A673 (cell line): ENCODE measurements at places on chromosomes 2 and 18. TPM values are rescaled to one million over a fixed set of nuclear protein-coding genes. Genes with fewer than 3 reads are reported as not detected.

DNA sequence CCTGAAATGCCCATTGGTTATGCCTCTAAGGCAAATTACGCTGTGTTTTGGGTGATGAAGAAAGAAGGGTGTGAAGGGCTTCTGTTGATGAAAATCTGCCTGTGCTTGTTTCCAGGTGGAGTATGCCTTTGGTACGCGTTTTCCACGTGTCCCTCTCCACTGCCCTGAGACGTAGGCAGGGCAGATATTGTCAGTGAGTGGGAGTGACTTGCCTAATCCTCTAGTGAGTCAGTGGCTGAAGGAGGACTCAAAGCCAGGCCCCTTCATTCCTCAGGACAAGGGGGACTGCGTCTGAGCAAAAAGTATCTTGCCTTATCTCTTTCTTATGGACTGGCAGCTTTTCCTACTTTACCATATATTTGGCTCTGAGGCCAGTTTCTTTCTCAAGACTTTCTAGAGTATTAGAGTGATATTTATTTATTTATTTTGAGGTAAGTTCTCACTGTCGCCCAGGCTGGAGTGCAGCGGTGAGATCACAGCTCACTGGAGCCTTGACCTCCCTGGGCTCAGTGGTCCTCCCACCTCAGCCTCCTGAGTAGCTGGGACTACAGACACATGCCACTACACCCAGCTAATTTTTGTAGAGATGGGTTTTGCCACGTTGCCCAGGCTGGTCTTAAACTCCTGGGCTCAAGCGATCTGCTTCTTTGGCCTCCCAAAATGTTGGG, 10.2 kb downstream of the RALB start:
- H3K36me3 ChIP-seq, result no peaks in the 10 kb centered on the region
- no peaks in the 10 kb centered on the region for H3K27me3 ChIP-seq
- no peak overlapping the region for H3K27ac ChIP-seq
- no peak for DNase-seq

- H3K4me3 ChIP-seq, result no peak overlapping the region
- peaks cover 76% of the 10 kb centered on the region for H3K36me3 ChIP-seq
- DNase-seq, result no peak
- H3K27ac ChIP-seq, result no peak overlapping the region
Measured at GRCh38 chr2:196914867-196915460, 11.5 kb downstream of the PGAP1 start.

DNA sequence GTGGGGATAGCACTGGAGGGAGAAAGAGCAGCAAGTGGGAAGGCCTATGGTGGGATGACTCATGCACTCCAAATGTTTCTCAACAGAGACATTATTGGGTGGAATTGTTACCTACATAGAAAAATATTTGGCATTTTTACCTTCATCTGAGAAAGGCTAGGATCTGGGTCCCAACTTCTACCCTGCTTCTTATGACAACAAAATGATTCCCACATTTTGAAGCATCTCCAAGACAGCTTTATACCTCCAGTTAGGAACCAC, 908.9 kb upstream of the GYPC start:
- H3K4me1 ChIP-seq, result no peaks in the 10 kb centered on the region
- DNase-seq, result no peak
- no peaks in the 10 kb centered on the region for H3K27me3 ChIP-seq
- H3K27ac ChIP-seq, result no peak overlapping the region
- no peaks in the 10 kb centered on the region for H3K36me3 ChIP-seq

GRCh38 chr18:46264255-46264654, 160.1 kb downstream of the HAUS1 start:
- H3K4me3 ChIP-seq, result no peak overlapping the region
- peak overlapping the region; percentile 90 for H3K27ac ChIP-seq
- H3K36me3 ChIP-seq, result peaks cover 4% of the 10 kb centered on the region
- H3K27me3 ChIP-seq, result no peaks in the 10 kb centered on the region
- H3K4me1 ChIP-seq, result peaks cover 46% of the 10 kb centered on the region

DNA sequence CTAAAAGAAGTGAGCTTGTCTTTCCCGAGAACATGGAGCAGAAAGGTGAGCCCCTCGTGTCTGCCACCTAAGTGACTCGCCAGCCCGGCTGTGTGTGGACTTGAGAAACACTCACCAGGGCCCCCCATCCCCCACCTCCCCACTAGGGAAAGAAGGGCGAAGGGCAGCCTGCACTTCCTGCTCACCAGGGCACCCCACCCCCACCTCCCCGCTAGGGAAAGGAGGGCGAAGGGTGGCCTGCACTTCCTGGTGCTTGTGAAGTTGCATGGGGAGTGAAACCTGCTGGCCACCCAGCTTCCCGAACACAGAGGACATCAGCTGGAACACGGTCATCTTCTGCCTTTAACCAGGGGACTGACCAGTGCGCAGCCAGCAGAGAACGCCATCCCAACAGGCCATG, 402.7 kb upstream of the SALL3 start:
- no peaks in the 10 kb centered on the region for H3K27me3 ChIP-seq
- no peaks in the 10 kb centered on the region for H3K36me3 ChIP-seq
- no peak overlapping the region for H3K4me3 ChIP-seq
- no peak for DNase-seq
- no peaks in the 10 kb centered on the region for H3K4me1 ChIP-seq
- H3K27ac ChIP-seq, result no peak overlapping the region

GRCh38 chr2:165665614-165666013, 128.4 kb downstream of the GALNT3 start:
- no peak overlapping the region for H3K4me3 ChIP-seq
- H3K27ac ChIP-seq, result no peak overlapping the region
- H3K27me3 ChIP-seq, result no peaks in the 10 kb centered on the region
- no peak for DNase-seq

- peaks cover 20% of the 10 kb centered on the region for H3K4me1 ChIP-seq
- H3K36me3 ChIP-seq, result peaks cover 9% of the 10 kb centered on the region
- H3K27me3 ChIP-seq, result no peaks in the 10 kb centered on the region
- H3K4me3 ChIP-seq, result peak overlapping the region; percentile 6
- peak overlapping the region; percentile 34 for H3K27ac ChIP-seq
Measured at GRCh38 chr2:42567806-42568400, 529 bp upstream of the MTA3 start.

Gene C2orf80
- total RNA-seq, result not detected in 2 replicates

Gene NETO1
- 12.1 and 17.6 TPM in 2 replicates for total RNA-seq

Gene PTH2R
- total RNA-seq, result not detected in 2 replicates

Gene UGT1A5
- total RNA-seq, result not detected in 2 replicates

Gene MYO5B
- total RNA-seq, result 0.30 TPM in 1 of 2 replicates, not detected in the other

Gene TRIM54
- total RNA-seq, result 2.2 and 2.8 TPM in 2 replicates

Gene KCMF1
- 108 and 110 TPM in 2 replicates for total RNA-seq
